Stimulated activated CD4-positive, alpha-beta T cell treated with anti-CD3 and anti-CD28 coated beads, Interleukin-12 subunit alpha, Interleukin-12 subunit beta, amount 100 ng/mL, for 24 hours (primary cell): ENCODE measurements at places on chromosomes 1 and 21.

GRCh38 chr1:111366256-111366655 is 61.3 kb downstream of the OVGP1 start:
- no peak for DNase-seq

- no peak for DNase-seq
Measured at GRCh38 chr1:71828431-71829012, 453.8 kb downstream of the NEGR1 start.

DNA sequence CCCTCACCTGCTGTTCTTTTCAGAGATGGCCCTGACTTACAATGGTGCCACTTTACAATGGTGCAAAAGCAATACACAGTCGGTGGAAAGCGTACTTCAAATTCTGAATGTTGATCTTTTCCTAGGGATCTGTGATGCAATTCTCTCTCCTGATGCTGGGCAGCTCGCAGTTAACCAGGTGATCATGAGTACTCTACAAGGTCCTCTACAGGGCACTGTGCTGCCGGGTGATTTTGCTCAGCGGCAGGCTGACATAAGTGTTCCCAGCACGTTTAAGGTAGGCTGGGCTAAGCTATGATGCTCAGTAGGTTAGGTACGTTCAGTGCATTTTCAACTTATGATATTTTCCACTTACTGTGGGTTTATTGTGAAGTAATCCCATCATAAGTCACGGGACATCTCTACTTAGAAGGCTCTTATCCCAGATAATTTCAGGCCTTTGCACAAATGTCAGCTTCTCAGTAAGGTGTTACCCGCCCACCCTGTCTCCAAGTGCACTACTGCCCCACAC is 126.5 kb downstream of the KCNN3 start:
- DNase-seq = no peak

DNA sequence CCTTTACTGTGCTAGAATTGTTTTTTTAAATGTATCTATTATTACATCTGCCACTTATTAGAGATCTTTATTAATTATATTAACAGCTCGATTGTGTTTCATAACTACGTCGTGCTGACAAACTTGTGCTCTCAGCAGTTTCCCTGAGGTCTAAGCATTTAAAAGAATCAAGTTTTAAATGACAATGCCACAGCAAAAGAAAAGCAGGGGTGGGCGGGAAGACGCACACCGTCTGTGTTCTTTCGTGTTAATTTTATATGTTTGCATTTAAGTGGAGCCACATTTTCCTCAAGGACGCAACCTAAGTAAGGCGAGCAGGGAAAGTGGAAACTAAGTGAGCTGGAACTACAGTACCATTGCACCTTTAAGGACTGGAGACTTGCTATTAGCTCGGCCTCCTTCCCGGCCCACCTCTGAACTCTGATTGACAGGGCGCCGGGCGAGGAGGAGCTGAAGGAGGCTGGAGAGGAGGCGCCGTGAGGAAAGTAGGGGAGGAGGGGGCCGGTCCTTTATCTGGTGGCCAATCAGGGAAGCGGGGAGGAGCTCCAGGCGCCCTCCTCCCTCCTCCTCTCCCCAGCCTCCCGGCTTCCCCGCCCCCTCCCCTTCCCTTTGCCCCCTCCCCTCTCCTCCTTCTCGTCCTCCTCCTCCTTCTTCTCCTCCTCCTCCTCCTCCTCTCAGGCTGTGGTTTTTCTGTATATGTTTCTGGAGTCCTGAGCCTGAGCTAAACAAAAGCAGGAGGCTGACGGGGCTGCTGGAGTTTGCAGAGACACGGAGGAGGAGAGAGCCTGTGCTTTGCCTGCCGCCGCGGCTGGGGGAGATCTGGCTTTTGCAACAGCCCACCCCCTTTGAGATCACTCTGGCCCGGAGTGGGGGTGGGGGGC is at the start of gene PBX1:
TSS of gene PBX1 (plus strand) at position 724 of the 881 bp plus-strand sequence.
- peak; percentile 65 for DNase-seq

DNA sequence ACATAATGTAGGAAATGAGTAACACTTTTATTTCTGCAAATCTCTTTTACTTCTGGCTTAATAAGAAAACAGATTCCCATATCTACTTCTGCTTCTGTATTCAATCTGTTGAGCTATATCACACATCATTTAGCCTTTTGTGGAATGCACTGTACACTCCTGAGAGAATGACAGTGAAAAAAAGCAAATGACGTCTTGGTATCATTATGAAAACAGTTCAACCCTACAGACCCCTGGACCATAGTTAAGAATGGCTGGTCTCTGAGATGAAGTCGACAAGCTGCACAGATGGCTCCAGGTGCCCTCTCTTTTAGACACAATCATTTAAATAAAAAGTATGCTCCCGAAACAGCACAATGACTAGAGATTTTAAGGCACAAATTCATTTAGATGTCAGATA is 247.0 kb downstream of the RERE start:
- no peak for DNase-seq

DNA sequence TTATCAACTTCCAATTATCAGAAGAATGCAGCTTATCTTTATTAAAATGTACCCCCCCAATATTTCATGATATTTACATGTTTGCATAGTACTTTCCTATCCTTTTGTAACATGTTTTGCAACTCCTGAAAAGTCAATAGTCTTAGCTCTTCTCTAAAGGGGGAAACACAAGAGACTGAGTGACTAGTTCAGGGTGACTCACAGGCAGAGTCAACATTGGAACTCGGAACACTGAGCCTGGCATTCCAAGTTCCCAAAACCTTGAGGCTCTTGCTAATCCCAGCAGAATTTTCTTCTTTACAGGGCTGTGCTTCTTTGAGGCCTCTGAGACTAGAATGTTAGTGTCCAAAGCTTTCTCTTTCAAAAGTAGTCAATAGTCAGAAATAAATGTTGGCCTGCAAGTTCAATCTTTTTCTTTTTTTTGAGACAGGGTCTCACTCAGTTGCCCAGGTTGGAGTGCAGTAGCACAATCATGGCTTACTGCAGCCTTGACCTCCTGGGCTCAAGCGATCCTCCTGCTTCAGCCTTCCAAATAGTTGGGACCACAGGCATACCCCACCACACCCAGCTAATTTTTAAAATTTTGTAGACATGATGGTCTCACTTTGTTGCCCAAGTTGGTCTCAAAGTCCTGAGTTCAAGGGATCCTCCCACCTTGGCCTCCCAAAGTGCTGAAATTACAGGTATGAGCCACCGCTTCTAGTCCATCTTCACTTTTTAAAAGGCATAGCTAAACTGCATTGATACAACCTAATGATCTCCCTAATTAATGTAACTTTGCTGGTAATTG is 37.5 kb downstream of the ZNF281 start:
- DNase-seq = no peak

- no peak for DNase-seq
Measured at GRCh38 chr21:36125512-36126207, 9.2 kb upstream of the CBR3 start.

DNA sequence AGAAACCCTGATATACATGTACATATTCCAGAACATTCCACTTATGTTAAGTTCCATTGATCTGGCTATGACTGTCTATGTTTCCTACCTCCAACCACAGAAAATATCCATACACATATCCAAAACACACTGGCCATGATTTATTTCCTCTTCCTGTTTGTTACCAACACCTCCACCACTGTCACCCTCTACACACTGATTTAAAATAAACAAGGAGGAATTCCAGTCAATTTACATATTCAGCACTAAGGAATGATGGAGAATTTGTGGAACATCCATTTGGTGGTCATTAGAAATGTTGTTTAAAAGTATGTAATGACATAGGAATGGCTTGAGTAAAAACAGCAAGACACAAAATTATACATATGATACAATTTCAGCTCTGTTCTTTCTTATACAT is 5.5 kb upstream of the STX6 start:
- no peak for DNase-seq

DNA sequence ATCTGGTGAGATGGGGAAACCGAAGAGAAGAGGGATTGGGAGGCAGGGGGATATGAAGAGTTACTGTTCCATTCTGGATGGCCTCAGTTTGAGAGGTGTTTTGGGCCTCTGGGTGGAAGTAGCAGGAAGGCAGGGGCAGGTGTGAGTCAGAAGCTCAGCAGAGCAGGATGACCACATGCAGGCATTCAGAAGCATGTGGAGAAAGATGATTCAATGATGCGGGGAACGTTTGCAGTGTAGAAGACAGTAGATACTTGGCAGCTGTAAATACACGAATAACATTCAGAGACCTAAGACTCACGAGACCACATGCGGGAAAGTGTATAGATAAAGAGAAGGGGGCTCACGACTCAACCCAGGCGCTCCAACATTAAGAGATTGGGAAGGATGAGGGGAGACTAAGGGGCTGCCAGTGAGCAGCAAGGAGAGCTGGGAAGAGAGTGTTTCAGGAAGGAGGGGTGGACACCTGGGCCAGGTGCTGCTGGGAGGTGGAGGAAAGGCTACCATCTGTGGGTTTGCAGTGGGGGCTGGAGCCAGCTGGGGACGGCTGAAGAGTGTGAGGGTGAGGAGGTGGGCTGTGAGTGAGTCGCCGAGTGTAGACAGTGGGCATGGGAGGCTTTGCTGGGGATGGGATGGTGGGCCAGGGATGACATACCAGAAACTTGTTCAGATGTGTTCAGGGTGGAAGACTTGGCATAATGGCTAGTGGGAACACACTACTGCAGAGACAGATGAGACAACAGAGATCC is 5.8 kb upstream of the EPS8L3 start:
- no peak for DNase-seq

DNA sequence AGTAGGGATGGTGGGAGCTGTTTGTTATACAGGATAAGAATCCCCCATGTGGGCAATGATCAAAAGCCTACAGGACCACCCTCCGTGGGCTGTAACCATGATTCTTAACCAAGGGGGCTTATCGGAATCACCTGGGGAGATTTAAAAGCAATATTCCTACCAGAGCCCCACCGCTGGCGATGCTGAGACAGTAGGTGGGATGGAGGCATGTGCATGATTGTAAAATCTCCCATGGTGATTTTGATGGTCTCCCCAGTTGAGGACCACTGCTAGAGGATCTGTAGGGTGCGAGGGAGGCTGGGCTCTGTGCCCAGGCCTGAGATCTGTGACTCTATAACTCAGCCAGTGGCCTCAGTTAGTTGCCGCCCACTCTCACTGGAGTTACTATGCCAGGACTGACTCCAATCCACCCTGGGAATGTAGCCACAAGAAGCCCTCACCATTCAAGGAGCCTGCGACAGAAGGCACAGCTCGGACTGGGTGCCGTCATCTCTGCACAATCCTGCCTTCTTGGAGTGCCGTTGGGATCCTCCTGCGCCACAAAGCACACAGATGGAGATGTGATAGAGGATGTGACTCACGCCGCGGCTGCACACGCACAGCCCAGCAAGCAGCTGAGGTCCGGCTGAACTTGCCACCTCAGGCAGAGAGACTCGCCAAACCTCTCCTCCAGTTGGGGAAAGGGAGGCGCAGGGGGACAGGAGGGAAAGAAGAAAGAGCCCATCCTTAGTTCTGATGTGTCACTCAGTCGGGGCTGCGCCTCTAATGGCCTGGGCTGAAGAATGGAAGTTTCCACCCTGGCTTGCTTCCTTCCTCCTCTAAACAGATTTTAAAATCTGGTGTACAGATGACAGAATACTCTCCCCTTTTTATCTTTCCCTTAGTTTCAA is 26.5 kb downstream of the AKNAD1 start:
- DNase-seq = no peak
